ENCODE measurements at places on chromosomes 4 and X. TPM values are rescaled to one million over a fixed set of nuclear protein-coding genes. Genes with fewer than 3 reads are reported as not detected.

Gene NDUFB11
- total RNA-seq: 45.4 TPM

Gene PNMA5
- total RNA-seq: not detected

Gene RAI2
- total RNA-seq: 1.6 TPM

Gene TAF7L
- total RNA-seq: 0.38 TPM

Measured in vein endothelial cell (primary cell).